ENCODE measurements at places on chromosomes 4 and X.

GRCh38 chr4:16133406-16133805 lies 49.6 kb upstream of the PROM1 start:
- no peak for DNase-seq

GRCh38 chr4:48254381-48255071 lies 15.1 kb downstream of the TEC start:
- DNase-seq: no peak

GRCh38 chr4:86957215-86957614 lies 22.4 kb downstream of the AFF1 start:
- DNase-seq: no peak

DNA sequence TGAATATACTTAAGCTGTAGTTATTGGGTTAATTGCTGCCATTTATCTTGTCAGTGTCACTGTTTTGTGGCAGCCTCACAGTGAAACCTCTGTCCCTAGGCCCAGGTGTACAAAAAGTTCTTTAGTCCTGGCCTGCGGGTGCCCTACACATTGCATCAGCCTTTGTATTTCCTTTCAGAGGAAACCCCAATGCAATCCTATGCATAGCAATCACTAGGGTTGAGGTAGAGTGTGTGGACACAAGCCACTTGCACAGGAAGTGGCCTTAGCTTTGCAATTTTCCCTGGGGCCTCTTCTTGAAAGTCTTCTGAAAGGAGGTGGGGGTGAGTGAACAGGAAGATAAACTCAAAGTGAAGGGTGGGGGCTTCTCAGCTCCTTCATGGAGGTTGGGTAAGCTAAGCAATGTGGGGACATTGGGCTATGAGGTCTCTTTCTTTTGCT lies 27.8 kb downstream of the VSIG4 start:
- DNase-seq: no peak

GRCh38 chr4:158159718-158160094 lies 13.1 kb downstream of the GASK1B start:
- DNase-seq: no peak

Measured in activated T-helper 1 cell treated with anti-CD3 and anti-CD28 coated beads, Interleukin-2, amount 50 U/mL, for 16 hours (primary cell).